OCI-M1 (cell line): ENCODE measurements at places on chromosomes 7 and 10.
A peak's percentile ranks its signal among the peaks of the same experiment; 100 is the strongest.

GRCh38 chr7:24337180-24337579 lies 53.2 kb downstream of the NPY start:
- DNase-seq, result no peak

DNA sequence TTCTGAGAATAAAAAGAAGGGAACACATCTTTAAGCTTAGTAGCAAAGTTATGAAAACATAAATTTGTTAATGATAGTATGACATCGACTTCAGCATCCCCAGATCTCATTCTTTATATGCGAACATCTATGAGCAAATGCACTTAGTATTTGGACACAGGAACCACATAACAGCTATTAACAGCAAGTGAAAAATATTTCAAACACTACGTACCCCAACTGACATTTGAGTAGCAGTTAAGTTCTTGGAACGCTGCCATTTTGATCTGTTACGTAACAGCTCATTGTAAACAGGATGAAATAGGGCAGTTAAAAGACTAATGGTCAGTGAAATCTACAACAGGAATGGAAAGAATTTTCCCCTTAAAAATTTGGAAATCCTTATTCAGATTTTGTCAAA lies 428.9 kb downstream of the TNS3 start:
- peak; percentile 20 for DNase-seq

GRCh38 chr10:123886292-123886691 lies 5.3 kb downstream of the CPXM2 start:
- no peak for DNase-seq

DNA sequence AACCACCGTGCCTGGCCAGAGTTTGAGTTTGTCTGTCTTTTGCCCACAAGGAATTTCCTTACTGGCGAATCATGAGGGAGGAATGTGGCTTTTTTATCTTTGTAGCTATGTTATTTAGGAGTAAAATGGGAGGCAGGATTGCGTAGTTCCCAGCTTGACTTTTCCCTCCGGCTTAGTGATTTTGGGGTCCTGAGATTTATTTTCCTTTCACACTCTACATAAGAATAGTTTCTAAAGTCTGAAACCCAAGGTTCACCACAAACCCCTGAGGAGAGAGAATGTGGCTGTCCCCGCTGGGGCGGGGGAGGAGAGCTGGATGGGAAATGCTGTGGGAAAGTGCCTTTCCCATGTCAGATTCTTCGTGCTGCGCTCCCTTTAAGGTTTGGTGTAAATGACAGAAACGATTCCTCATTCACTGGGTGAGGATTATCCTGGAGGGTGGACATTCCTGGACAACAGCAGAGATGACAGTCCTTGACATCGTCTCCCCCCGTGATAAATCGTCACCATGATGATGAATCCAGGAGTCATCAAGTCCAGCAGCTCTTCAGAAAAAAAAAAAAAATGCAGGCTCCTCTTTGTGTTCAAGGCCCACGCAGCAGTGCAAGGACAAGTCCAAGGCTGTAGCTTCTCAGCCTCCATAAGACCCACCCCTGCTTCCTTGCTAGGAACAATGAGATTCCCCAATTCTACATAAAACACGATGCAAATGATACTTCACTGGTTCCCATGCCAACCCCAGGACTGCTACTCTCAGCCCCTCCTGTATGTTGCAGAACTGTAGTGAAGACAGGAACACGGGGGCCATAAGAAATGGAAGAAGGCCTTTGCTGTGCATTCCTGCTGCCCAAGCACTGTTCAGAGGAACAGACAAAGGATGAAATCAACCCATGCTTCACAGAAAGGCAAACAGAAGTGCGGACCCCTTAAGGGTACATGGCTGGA lies 233.1 kb downstream of the CCDC3 start:
- no peak for DNase-seq

GRCh38 chr10:3264161-3264761 lies 91.7 kb upstream of the PITRM1 start:
- no peak for DNase-seq

- DNase-seq, result no peak
Measured at GRCh38 chr10:119023553-119023868, 6.0 kb upstream of the NANOS1 start.

GRCh38 chr7:157418204-157419034 lies 81.6 kb downstream of the DNAJB6 start:
- no peak for DNase-seq

DNA sequence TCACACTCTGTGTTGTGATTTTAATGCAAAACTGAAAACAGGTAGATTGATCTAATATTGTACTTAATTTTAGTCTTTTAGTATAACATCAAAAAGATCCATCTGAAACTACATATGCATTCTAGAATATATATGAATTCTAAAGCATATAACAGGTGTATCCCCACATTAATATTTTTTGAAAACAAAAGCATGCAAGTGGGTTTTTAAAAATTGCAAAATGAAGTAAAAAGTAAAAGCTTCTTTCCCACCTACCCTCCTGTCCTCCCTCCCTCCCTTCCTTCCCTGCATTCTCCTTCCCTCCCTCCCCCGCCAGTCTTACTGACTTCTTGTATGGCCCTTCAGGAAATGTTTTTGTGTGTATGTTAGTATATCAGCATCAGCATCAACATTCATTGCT lies 14.6 kb upstream of the STMP1 start:
- DNase-seq, result no peak

- peak; percentile 56 for DNase-seq
Measured at GRCh38 chr10:22321924-22322640, 1.2 kb downstream of the BMI1 start.

DNA sequence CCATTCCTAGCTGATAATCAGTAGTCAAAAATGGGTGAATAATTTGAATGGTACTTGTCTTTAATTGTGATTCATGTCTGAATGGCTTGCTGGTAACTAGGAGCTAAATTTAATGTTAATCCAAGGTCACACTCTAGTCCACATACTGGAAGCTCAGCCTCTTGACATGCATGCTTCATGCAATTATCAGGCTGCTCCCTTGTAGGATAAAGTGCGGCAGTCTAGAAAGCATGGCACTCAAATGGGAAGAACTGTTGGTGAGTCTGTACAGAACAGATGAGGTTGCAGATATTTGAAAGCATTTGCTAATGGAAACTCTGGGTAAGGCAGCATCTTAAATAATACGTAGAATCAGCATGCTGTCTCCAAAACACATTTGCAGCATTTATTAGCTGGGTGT lies 499.4 kb downstream of the AUTS2 start:
- DNase-seq, result no peak

- no peak for DNase-seq
Measured at GRCh38 chr7:7449055-7449454, 86.6 kb downstream of the COL28A1 start.

DNA sequence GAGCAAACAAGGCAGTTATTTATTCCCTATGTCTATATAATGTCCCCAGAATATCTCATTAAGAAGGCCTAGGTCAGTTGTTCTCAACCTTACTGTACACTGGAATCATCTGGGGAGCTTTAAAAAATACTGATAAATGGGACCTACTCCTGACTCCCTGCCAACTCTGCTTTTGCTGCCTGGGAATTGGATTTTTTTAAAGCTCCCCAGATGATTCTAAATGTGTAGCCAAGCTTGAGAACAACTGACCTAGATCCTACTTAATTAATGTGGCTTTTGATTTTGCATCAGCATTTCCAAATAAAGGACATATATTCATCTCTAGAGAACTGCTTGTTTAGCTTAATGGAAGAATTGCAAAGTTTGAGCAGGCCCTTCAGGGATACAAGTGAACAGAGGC lies 91.7 kb upstream of the HPS1 start:
- no peak for DNase-seq

DNA sequence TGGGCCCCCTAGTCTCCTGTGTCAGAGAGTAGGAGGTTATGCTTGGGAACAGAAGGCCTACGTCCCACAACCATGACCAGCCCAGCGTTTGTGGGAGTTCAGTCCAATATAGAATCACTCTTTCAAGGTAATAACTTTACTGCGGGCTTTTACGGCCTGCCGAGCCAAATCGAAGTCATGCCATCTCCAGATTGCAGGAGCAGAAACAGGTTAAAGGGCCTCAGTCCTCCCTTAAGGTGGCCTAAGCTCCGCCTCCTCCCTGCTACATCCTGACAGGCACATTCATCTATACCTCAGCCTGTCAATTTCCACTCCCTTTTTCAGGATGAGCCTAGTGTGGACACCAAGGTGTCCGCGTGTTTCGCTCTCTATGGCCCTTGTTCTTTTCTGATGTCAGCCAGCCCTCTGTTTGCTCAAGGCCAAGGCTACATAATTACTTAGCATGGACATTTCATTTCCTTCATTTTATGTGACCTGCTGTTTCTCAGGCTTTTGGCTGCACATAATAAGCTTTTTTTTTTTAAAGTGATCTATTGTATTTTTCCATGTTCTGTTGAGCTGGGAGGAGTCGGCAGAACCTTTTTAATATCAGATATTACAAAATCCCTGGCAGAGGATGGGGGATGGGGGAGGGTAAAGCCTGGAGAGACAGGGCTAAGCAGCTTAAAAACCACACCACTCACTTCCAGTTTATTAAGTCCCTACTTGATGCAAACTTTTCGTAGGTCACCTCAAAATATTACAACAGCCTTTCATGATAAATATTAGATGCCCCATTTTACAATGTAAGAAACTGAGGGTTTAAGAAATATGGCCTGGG lies 84.6 kb downstream of the CACNB2 start:
- no peak for DNase-seq

GRCh38 chr7:22563621-22564241 lies 63.7 kb upstream of the STEAP1B start:
- DNase-seq, result peak; percentile 31

- DNase-seq, result no peak
Measured at GRCh38 chr7:49261928-49262327, 337.6 kb downstream of the CDC14C start.

- no peak for DNase-seq
Measured at GRCh38 chr7:33880787-33881186, 24.6 kb upstream of the BMPER start.

GRCh38 chr7:45240926-45241325 lies 83.3 kb downstream of the RAMP3 start:
- DNase-seq, result no peak

DNA sequence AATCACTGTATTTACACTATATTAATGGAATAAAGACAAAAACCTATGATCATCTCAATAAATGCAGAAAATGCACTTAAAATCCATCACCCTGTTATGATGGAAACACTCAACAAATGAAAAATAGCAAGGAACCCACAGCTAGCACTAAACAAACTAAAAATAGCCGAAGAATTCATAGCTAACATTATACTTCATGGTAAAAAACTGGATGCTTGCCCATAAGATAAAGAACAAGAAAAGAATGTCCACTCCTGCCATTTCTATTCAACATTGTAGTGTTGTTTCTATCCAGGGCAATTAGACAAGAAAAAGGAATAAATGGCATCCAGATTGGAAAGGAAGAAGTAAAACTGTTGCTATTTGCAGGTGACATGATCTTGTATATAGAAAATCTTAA lies 142.1 kb downstream of the STK31 start:
- DNase-seq, result no peak

DNA sequence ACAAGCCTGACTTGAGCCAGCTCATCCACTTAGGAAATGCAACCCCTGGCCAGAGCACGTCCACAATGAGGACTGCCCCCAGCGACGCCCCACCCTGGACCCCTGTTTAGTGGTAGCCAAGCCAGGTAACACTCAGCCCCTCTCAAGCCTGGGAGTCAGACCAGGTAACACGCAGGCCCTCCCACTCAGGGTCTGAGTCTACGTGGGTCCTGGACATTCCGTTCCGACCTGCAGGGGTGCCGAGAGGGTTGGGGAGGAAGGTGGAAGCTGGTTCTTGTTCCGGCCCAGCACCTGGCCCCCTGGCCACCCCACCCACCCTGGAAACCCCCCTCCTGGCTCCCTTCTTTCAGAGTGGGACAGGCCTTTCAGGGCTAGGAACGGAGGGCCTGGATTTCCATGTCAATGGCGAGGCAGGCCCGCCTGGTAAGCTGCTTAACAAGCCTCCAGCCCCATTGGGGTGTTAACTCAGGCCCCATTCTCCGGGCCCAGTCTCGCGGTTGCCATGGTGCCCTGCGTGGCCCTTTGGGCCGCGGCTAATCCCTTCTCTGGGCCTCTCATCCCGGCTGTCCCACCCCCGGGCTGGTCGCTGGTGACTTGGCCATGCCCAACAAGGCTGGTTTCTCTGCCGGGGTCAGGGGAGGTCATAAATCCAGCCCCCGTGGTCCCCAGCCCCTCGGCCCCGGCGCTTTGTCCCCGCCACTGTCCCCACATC lies 19.7 kb upstream of the LFNG start:
- DNase-seq, result no peak

DNA sequence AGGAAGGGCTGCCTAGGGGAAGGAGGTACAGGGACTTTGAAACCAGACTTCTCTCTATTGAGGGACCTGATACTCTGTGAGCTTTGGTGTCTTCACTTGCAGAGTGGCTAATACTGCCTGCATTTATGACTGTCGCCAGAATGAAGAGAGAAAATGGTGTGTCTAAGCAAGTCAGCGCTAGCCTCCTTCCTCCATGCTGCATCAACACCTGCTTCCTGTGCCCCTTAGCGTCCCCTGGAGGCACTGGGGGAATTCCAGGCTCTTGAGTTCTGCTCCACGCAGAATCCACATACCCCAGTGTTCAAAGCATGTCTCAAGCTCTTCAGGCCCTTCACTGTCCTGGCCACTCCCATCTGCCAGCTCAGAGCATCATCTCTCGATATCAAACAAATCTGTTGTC lies 140.5 kb downstream of the PKD1L1 start:
- DNase-seq, result no peak

GRCh38 chr7:983004-983615 lies at the start of gene CYP2W1:
TSS of gene CYP2W1 (plus strand) at chr7:983181. CDS start at chr7:983212, 31 bp downstream.
- DNase-seq, result no peak

- no peak for DNase-seq
Measured at GRCh38 chr7:142508251-142508650, 241.0 kb upstream of the PRSS1 start.

DNA sequence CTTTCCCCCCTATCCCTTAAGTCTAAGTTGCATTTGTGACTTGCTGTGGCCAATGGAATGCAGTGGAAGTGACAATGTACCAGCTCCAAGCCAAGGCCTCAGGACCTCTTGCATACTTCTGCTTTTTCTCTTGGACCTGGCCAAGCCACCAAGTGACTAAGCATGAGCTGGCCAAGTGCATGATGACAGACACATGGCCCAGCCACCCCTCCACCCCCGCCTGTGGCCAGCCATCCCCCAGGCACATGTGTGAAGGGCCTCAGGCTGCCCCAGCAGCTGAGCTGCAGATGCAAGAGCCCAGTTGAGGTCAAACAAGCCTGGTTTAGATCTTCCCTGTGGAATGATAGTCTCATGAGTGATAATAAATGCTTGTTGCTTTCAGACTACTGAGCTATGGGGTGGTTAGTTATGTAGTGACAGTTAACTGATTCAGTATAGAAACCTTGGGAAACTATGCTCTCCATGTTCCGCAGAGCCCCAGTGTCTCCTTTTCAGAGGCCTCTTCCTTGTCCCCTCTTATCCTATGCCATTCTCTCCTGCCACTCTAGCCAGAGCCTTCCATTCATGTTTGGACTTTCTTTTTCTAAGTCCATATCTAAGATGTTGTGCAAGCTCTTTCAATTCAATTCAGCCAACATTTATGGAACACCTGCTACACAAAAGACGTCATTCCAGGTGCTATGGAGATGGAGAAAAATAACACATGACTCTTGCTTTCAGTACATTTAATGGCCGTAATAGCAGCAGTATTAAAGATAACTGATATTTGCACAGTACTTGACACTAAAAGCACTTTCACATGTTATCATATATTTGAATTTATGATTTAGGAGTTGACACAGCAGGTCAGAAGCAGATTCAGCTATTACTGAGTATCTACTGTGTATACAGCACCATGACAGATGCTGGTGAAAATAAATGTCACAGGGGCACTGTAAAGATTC lies 55.5 kb upstream of the LOXL4 start:
- peak; percentile 98 for DNase-seq

- peak; percentile 57 for DNase-seq
Measured at GRCh38 chr10:117860823-117861222, 185.9 kb downstream of the RAB11FIP2 start.
